WTC11 (cell line): ENCODE measurements at places on chromosomes 5 and 9. TPM values are rescaled to one million over a fixed set of nuclear protein-coding genes. Genes with fewer than 3 reads are reported as not detected.

The CORO2A gene
- 32.5 to 37.0 TPM (median 35.9 TPM) in 3 replicates for total RNA-seq

- H3K27me3 ChIP-seq, result no peaks in the 10 kb centered on the region
- no peak overlapping the region for H3K27ac ChIP-seq
- DNase-seq, result no peak
- 0 out of 2 replicates have a peak, but pooled peaks cover 4% of the 10 kb centered on the region for H3K36me3 ChIP-seq
- peaks cover 13% of the 10 kb centered on the region for H3K4me1 ChIP-seq
Observed at GRCh38 chr5:131756942-131757341, 39.9 kb downstream of the FNIP1 start.

The SH3TC2 gene
- 0.18 to 0.78 TPM (median 0.61 TPM) in 3 replicates for total RNA-seq

The C1QTNF2 gene
- total RNA-seq, result 0.25 to 0.52 TPM (median 0.44 TPM) in 3 replicates

- H3K4me1 ChIP-seq, result peaks cover 3% of the 10 kb centered on the region
- no peak overlapping the region for H3K27ac ChIP-seq
- no peak for DNase-seq
- no peaks in the 10 kb centered on the region for H3K27me3 ChIP-seq
- peaks cover 15% of the 10 kb centered on the region for H3K36me3 ChIP-seq
- no peak overlapping the region for H3K4me3 ChIP-seq
Observed at GRCh38 chr5:126645132-126645531, 44.4 kb downstream of the PHAX start.

DNA sequence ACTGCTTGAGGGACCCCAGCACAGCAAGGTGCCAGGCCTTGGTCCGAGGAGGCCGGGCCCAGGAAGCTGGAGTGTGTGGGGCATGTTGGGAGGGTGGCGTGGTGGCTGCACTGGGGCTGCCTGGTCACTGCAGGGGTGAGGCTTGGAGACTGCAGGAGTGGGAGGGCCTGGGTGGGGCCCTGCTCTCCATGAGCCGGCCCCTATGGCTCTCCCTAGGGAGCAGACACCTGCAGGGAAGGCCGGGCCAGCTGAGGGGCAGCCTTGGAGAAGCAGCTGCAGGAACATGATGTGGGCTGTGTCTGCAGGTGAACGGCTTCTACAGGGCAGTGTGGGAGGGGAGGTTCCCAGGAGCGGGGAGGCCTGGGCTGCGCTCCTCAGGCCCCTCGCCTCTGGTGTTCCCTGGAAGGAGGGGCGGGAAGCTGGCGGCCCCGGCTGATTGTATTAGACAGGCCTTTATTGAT is 41.7 kb upstream of the TMEM250 start:
- peaks cover 2% of the 10 kb centered on the region; the same call in 1 of the 2 replicates for H3K36me3 ChIP-seq
- H3K4me1 ChIP-seq, result peaks cover 3% of the 10 kb centered on the region
- peak; percentile 11 for DNase-seq
- H3K27ac ChIP-seq, result no peak overlapping the region
- no peaks in the 10 kb centered on the region; the same call in 1 of the 2 replicates for H3K27me3 ChIP-seq

DNA sequence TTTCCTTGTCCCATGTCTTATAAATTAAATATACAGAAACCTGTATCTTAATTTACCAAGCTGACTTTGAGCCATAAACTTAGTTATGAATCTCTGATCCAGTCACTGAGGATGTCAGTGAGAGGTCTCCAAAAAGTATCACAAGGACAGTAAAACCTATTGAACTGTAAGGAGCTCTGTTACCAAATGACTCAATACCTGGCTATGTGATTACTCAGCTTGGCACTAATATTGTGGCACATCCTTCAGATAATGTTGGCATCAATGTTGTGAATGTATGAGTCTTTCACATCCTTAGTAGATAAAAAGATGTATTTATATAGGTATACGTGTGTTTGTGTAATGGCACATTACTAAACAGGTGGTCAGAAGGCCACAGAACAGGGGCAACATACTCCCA is 18.0 kb upstream of the CAPSL start:
- peaks cover 31% of the 10 kb centered on the region for H3K27me3 ChIP-seq
- H3K4me1 ChIP-seq, result no peaks in the 10 kb centered on the region
- H3K4me3 ChIP-seq, result no peak overlapping the region
- no peaks in the 10 kb centered on the region for H3K36me3 ChIP-seq
- H3K27ac ChIP-seq, result no peak overlapping the region

DNA sequence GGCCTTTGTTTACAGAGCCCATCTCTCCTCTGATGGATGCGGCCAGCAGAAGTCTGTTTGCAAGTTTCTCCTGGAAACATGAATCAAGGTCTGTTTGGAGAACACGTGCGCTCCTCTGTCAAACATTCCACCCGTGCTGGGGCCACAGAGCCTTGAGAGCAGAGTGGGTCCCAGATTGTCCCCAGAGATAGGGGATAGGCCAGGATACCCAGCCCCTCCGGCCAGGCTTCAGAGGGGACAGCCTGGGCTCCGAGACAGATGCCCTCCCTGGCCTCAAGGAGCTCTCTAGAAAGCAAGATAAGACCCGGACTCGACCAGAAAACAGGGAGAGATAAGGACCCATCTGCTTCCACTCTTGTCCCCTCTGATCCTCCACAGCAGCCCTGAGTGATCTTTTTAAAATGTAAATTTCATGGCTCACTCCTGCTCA is 40.4 kb upstream of the HAND1 start:
- peaks cover 23% of the 10 kb centered on the region for H3K27me3 ChIP-seq
- peaks cover 22% of the 10 kb centered on the region for H3K4me1 ChIP-seq
- H3K36me3 ChIP-seq, result no peaks in the 10 kb centered on the region
- no peak for DNase-seq

DNA sequence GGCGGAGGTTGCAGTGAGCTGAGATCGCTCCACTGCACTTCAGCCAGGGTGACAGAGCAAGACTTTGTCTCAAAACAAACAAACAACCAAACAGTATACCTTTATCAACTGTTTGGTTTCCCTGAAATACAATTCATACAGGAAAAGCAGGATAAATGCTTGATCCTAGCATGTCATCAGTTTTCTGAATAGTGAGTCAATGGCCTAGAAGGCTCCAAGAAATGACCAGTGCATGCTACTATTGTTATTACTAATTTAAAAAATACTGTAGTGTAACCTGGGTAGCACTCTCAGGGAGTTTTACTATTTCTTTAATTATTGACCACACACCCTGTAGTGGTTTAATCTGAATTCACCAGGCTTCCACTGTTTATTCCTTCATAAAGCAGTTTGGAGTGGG is 101.0 kb upstream of the PTPN3 start:
- no peaks in the 10 kb centered on the region for H3K27me3 ChIP-seq
- H3K4me1 ChIP-seq, result peaks cover 5% of the 10 kb centered on the region
- H3K27ac ChIP-seq, result no peak overlapping the region
- no peak for DNase-seq

- H3K27me3 ChIP-seq, result peaks cover 12% of the 10 kb centered on the region
- no peak overlapping the region for H3K27ac ChIP-seq
- no peaks in the 10 kb centered on the region for H3K36me3 ChIP-seq
- no peak overlapping the region for H3K4me3 ChIP-seq
Observed at GRCh38 chr9:114769624-114770023, 36.2 kb downstream of the TNFSF15 start.

The ENG gene
- total RNA-seq, result 3.7 to 4.4 TPM (median 4.2 TPM) in 3 replicates

- no peak overlapping the region for H3K27ac ChIP-seq
- no peak for DNase-seq
Observed at GRCh38 chr5:21807953-21808352, 1045.2 kb downstream of the CDH12 start.

- H3K36me3 ChIP-seq, result no peaks in the 10 kb centered on the region
- H3K4me3 ChIP-seq, result no peak overlapping the region
- DNase-seq, result no peak
- H3K27ac ChIP-seq, result no peak overlapping the region
Observed at GRCh38 chr5:83401775-83402174, 69.8 kb upstream of the VCAN start.

GRCh38 chr5:96297867-96298266 is 135.2 kb downstream of the PCSK1 start:
- peaks cover 17% of the 10 kb centered on the region for H3K4me1 ChIP-seq
- H3K27me3 ChIP-seq, result peaks cover 3% of the 10 kb centered on the region; the same call in 1 of the 2 replicates
- H3K27ac ChIP-seq, result no peak overlapping the region
- DNase-seq, result no peak

The SLC34A1 gene
- total RNA-seq, result not detected in 3 replicates

- DNase-seq, result no peak
- no peaks in the 10 kb centered on the region; the same call in 1 of the 2 replicates for H3K36me3 ChIP-seq
- H3K27ac ChIP-seq, result no peak overlapping the region
- H3K4me3 ChIP-seq, result no peak overlapping the region
Observed at GRCh38 chr9:24297931-24298330, 247.8 kb downstream of the IZUMO3 start.

DNA sequence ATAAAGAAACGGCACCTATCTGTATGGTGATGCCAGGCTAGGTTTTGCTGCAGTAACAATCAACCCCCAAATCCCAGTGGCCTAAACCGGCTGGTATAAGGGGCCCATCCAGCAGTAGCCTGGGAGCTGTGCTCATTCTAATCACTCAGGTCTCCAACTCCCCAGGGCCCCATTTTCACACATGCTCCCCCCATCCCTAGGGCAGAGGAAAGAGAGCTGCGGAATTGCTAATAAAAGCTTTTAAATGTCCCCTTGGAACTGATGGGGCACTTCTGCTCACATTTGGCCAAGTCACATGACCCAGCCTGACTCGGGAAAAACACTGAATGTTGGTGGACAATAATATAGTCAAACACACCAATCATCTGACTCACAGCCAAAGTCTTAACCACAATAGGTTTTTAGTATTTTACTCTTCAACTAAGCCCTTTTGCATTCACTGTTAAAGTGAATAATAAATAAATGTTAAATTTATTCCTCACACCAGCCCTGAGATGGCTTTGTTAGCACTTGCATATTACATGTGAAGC is 1.6 kb downstream of the FBLL1 start:
- H3K27ac ChIP-seq, result no peak overlapping the region
- H3K27me3 ChIP-seq, result peaks cover 36% of the 10 kb centered on the region
- DNase-seq, result no peak
- peaks cover 16% of the 10 kb centered on the region for H3K4me1 ChIP-seq

- H3K4me3 ChIP-seq, result no peak overlapping the region
- peaks cover 92% of the 10 kb centered on the region for H3K27me3 ChIP-seq
- H3K27ac ChIP-seq, result no peak overlapping the region
- no peak for DNase-seq
- H3K36me3 ChIP-seq, result no peaks in the 10 kb centered on the region
Observed at GRCh38 chr5:146072595-146072994, 32.8 kb downstream of the PLAC8L1 start.

The C6 gene
- total RNA-seq, result 0.13 to 0.23 TPM (median 0.14 TPM) in 3 replicates

DNA sequence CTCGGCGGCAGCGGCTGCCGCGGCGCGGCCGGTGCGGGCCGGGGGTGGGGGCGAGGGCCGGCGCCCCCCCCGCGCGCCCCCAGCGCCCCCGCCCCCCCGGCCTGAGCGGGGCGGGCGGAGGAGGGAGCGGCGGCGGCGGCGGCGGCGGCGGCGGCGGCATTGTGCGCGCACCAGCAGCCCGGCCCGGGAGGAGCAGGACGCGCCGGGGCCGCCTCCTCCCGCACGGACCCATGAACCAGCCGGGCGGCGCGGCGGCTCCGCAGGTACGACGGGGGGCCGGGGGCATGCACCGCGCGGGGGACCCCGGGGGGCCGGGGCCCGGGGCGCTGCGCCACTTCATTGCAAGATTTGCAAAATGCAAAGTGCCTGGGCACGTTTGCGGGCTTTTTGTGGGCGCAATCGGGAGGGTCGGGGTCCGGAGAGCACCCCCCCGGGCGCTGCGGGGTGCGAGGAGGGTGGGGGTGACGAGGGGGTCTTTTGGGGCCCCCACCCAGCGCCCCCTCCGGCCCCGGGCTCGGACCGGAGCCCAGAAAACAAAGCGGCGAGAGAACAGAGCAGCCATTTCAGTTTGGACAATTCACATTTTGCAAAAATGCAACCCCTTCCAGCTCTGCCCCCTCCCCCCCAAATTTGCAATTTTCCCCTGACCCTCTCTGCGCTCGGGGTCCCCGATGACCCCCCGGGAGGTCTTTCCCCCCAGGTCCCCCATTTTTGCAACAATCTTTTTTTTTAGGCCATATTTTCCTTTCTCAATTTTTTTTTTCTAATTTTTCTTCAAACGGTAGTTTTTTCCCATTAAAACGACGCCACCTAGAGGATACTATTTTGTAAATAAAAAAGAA is at the start of gene ZNF618:
TSS of gene ZNF618 (plus strand) at position 159 of the 842 bp plus-strand sequence. CDS start at position 231, 72 bp downstream.
- H3K4me1 ChIP-seq, result peaks cover 46% of the 10 kb centered on the region
- peak within 1 kb of the TSS; percentile 90 for H3K27ac ChIP-seq
- H3K36me3 ChIP-seq, result peaks cover 2% of the 10 kb centered on the region; the same call in 1 of the 2 replicates
- H3K27me3 ChIP-seq, result peaks cover 33% of the 10 kb centered on the region
- H3K4me3 ChIP-seq, result peak within 1 kb of the TSS; percentile 88

The COL15A1 gene
- total RNA-seq, result 0.22 to 0.44 TPM (median 0.39 TPM) in 3 replicates

- DNase-seq, result no peak
- H3K27me3 ChIP-seq, result no peaks in the 10 kb centered on the region
- no peak overlapping the region for H3K27ac ChIP-seq
- H3K36me3 ChIP-seq, result no peaks in the 10 kb centered on the region
- peaks cover 3% of the 10 kb centered on the region; the same call in 1 of the 2 replicates for H3K4me1 ChIP-seq
- no peak overlapping the region for H3K4me3 ChIP-seq
Observed at GRCh38 chr9:29203244-29203930, 1630.1 kb upstream of the C9orf72 start.

- H3K4me3 ChIP-seq, result no peak overlapping the region
- H3K27ac ChIP-seq, result no peak overlapping the region
- H3K4me1 ChIP-seq, result peaks cover 36% of the 10 kb centered on the region
- no peak for DNase-seq
- H3K36me3 ChIP-seq, result no peaks in the 10 kb centered on the region
Observed at GRCh38 chr5:111135946-111136345, 43.8 kb downstream of the WDR36 start.

DNA sequence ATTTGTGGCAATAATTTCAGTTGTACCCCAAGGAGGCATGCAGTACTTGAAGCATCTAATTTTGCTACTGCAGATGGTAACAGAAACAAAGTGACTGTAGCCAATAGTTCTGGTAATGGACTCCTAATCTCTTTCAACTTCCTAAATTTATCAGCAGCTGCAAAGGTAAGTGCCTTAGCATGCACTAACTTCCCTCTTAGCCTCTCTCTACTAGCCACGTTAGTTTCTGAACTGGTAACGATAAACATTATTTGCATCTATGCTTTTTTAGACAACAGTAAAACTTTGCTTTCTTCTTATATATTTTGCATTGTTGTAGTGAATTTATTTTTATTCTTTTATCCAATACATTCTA is 6.2 kb upstream of the CKS2 start:
- peaks cover 6% of the 10 kb centered on the region; the same call in 1 of the 2 replicates for H3K4me1 ChIP-seq
- no peaks in the 10 kb centered on the region for H3K27me3 ChIP-seq
- no peak overlapping the region for H3K27ac ChIP-seq
- no peak overlapping the region for H3K4me3 ChIP-seq
- no peak for DNase-seq
- peaks cover 37% of the 10 kb centered on the region for H3K36me3 ChIP-seq

- no peaks in the 10 kb centered on the region for H3K27me3 ChIP-seq
- H3K27ac ChIP-seq, result no peak overlapping the region
- H3K4me3 ChIP-seq, result no peak overlapping the region
- peaks cover 9% of the 10 kb centered on the region for H3K36me3 ChIP-seq
- no peaks in the 10 kb centered on the region for H3K4me1 ChIP-seq
- no peak for DNase-seq
Observed at GRCh38 chr5:57157666-57158065, 16.2 kb upstream of the GPBP1 start.

DNA sequence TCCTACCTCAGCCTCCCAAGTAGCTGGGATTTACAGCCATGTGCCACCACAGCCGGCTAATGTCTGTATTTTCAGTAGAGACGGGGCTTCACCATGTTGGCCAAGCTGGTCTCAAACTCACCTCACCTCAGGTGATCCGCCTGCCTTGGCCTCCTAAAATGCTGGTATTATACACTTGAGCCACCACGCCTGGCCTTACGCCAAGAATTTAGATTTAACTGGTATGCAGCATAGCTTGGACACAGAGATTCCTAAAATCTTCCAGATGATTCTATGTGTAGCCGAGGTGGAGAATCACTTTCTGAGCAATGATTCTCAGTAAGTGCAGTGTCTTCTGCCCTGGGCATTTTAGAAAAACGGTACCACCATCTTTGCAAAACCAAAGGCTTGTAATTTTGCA is 74.1 kb downstream of the HABP4 start:
- peaks cover 73% of the 10 kb centered on the region for H3K36me3 ChIP-seq
- no peaks in the 10 kb centered on the region for H3K27me3 ChIP-seq
- no peak overlapping the region for H3K4me3 ChIP-seq
- H3K4me1 ChIP-seq, result no peaks in the 10 kb centered on the region
